ENCODE measurements at places on chromosomes 5 and 9.

GRCh38 chr9:133238272-133238850, 29.3 kb upstream of the OBP2B start:
- DNase-seq = no peak

- no peak for DNase-seq
Observed at GRCh38 chr5:144276034-144276822, 105.6 kb downstream of the KCTD16 start.

- DNase-seq = no peak
Observed at GRCh38 chr5:177445052-177445916, 1.3 kb upstream of the PRR7 start.

DNA sequence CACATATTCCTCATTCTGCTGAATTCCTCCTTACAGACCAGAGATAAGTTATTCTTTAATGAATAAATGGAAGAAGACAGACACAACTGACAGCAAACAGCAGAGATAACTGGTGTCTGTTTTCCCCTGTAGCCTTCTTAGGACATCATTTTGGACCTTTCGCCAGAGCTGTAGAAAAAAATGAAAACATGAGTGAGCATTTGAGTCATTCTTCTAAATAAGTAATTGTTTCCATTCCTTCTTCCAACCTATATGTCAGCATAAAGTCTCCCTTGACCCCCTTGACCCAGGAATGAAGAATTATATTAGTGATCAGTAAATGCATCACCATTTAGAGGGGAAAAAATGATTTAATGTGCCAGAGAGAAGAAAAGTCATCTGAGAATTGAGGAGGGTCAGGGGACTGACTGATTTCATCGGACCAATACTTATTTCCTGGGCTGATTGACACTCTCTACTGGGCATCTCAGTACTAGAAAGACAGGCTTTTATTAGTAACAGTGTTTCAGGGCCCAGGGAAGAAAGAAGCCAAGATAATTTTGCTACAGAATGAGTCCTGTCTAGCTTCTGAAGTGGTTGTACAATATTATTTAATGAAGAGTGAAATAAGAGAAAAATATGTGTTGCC, 597.0 kb downstream of the PSAT1 start:
- no peak for DNase-seq

GRCh38 chr5:176700239-176700847, 53.1 kb downstream of the TSPAN17 start:
- DNase-seq = no peak
